M059J (cell line): ENCODE measurements at places on chromosomes 6 and 20. TPM values are rescaled to one million over a fixed set of nuclear protein-coding genes. Genes with fewer than 3 reads are reported as not detected.

The PREX1 gene
- total RNA-seq, result 1.5 and 5.2 TPM in 2 replicates

DNA sequence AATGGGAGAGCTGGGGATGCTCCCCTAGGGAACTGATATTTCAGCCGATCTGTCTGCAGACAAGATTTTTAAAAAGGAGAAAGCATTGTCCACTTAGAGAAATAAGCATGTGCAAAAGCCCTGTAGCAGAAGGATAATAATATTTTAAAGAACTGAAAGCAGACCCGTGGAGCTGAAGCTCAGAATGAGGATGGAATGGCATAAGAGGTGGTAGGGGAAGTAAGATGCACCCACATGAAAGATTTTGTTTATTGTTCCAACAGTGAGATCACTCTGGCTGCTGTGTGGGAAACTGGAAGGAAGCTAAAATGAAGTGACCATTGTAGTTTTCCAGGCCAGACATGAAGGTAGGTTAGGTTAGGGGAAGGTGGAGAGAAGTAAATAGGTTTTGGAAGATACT is 266.4 kb upstream of the PRDM1 start:
- no peak for DNase-seq

The PRDM13 gene
- not detected in 2 replicates for total RNA-seq

The GSTA2 gene
- 0.12 TPM in 1 of 2 replicates, not detected in the other for total RNA-seq

DNA sequence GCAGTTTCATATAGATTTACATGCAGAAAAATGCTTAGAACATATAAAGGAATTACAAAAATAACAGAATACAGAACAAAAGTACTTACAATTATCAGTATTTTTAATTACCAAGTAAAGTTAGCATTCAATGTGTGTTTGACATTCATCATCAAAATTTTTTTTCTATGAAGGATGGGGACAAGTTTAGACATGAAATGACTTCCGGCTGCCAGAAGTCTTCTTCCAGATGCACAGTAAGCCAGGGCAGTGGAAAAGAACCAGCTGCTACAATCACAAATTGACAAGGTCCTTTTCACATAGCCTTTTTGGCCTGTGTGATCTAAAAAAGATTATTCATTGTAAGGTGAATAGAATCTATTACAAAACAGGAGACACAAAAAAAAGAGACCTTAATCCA is 73.8 kb downstream of the HUS1B start:
- DNase-seq, result no peak

DNA sequence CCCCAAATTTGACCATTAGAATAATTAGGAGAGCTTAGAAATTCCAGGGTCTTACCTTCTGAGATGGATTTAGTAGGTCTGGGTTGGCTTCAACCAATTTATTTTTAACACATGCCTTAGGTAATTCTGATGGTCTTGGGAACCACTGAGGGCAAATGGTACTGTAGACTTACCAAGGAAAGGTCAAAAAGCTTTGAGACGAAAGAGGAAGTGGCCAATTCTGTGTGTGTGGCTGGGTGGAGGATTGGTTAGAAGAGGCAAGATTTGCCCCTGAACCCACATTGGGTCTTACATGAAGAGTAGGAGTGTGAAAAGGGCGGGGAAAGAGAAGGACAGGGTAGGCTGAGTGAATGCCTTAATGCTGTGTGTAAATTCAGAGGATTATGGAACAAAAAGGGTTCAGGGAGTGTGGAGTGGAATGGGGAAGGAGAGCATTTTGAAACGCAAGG is 2.7 kb downstream of the ITCH start:
- no peak for DNase-seq

GRCh38 chr20:47244451-47244850 is 112.0 kb downstream of the ZMYND8 start:
- DNase-seq, result no peak

The RNF8 gene
- 48.7 and 58.4 TPM in 2 replicates for total RNA-seq

The OR2J3 gene
- total RNA-seq, result not detected in 2 replicates
